ENCODE measurements at places on chromosomes 2 and 18.
A peak's percentile ranks its signal among the peaks of the same experiment; 100 is the strongest.

DNA sequence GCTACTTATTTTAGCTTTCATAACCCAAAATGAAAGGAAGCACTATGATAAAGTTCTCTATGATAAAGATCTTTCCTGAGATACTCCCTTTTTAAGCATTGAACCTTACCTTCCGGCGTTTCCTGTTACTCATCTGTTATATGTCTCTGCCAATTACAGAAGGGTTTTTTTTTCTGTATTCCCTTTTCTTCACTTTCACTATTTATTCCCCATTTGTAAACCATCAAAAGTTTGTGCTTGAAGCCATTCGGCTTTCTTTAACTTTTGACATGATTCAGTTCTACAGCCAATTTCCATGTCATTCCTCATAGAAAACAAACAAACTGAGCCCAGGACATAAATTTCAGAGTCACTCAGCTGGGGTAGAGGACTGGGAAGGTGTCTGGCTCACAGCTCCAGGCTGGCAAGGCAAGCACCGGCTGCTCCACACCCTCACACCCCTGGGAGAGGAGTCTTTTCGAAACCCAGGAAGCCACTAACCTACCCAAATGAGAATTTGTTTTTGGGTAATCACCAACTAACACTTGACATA lies 429.4 kb upstream of the TRIB2 start:
- DNase-seq = no peak
- no peaks in the 10 kb centered on the region for H3K27me3 ChIP-seq
- no peak overlapping the region for H3K27ac ChIP-seq
- no peak overlapping the region for H3K4me3 ChIP-seq
- no peaks in the 10 kb centered on the region for H3K4me1 ChIP-seq

- peaks cover 5% of the 10 kb centered on the region for H3K4me1 ChIP-seq
- no peaks in the 10 kb centered on the region for H3K27me3 ChIP-seq
- H3K36me3 ChIP-seq = no peaks in the 10 kb centered on the region
- DNase-seq = no peak
- H3K27ac ChIP-seq = no peak overlapping the region
Observed at GRCh38 chr2:17627434-17627833, 86.9 kb downstream of the VSNL1 start.

- H3K4me3 ChIP-seq = no peak overlapping the region
- H3K27ac ChIP-seq = no peak overlapping the region
- H3K36me3 ChIP-seq = no peaks in the 10 kb centered on the region
- DNase-seq = no peak
Observed at GRCh38 chr2:43609290-43609918, 13.6 kb upstream of the THADA start.

- DNase-seq = no peak
- H3K36me3 ChIP-seq = no peaks in the 10 kb centered on the region
- no peaks in the 10 kb centered on the region for H3K4me1 ChIP-seq
- no peaks in the 10 kb centered on the region for H3K27me3 ChIP-seq
Observed at GRCh38 chr18:6683112-6683876, 46.2 kb upstream of the ARHGAP28 start.

GRCh38 chr2:128644718-128645256 lies 326.1 kb upstream of the HS6ST1 start:
- no peak overlapping the region for H3K27ac ChIP-seq
- no peak for DNase-seq
- no peaks in the 10 kb centered on the region for H3K4me1 ChIP-seq
- no peaks in the 10 kb centered on the region for H3K27me3 ChIP-seq
- H3K36me3 ChIP-seq = no peaks in the 10 kb centered on the region

- no peak overlapping the region for H3K27ac ChIP-seq
- no peaks in the 10 kb centered on the region for H3K36me3 ChIP-seq
- H3K4me1 ChIP-seq = no peaks in the 10 kb centered on the region
- H3K27me3 ChIP-seq = no peaks in the 10 kb centered on the region
Observed at GRCh38 chr2:1641523-1641922, 102.8 kb downstream of the PXDN start.

- H3K4me1 ChIP-seq = peaks cover 11% of the 10 kb centered on the region
- no peaks in the 10 kb centered on the region for H3K27me3 ChIP-seq
- peak overlapping the region; percentile 74 for H3K4me3 ChIP-seq
- DNase-seq = peak; percentile 32
- H3K36me3 ChIP-seq = no peaks in the 10 kb centered on the region
- H3K27ac ChIP-seq = peak overlapping the region; percentile 90
Observed at GRCh38 chr18:54269893-54270844, 852 bp downstream of the POLI start.

- no peak for DNase-seq
- no peaks in the 10 kb centered on the region for H3K36me3 ChIP-seq
- no peak overlapping the region for H3K27ac ChIP-seq
- H3K4me1 ChIP-seq = no peaks in the 10 kb centered on the region
Observed at GRCh38 chr2:233839447-233839820, 14.9 kb downstream of the HJURP start.

GRCh38 chr2:179332903-179333302 lies 68.3 kb upstream of the SESTD1 start:
- H3K27ac ChIP-seq = no peak overlapping the region
- no peak for DNase-seq
- no peaks in the 10 kb centered on the region for H3K36me3 ChIP-seq
- no peaks in the 10 kb centered on the region for H3K4me1 ChIP-seq
- H3K27me3 ChIP-seq = no peaks in the 10 kb centered on the region

DNA sequence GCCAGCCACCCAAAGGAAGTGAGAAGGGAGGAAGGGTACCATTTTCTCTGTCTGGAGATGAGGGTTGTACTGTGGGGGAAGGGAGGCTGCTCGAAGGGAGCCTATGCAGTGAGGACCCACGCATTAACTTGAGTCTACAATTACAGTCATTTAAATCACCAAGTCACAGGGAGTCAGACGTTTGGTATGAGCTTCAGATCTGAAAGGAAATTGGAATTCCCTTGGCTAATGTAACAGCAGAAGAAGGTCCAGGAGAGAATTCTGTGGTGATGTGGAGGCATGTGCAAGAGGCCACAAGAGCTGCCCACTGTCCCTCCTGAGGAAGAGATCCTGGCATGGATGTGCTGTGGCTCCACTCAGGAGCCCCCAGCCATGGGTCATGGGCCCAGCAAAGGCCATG lies 22.5 kb downstream of the DAPL1 start:
- no peak for DNase-seq
- H3K4me3 ChIP-seq = no peak overlapping the region
- no peak overlapping the region for H3K27ac ChIP-seq
- no peaks in the 10 kb centered on the region for H3K4me1 ChIP-seq
- no peaks in the 10 kb centered on the region for H3K36me3 ChIP-seq

- H3K4me1 ChIP-seq = no peaks in the 10 kb centered on the region
- H3K36me3 ChIP-seq = no peaks in the 10 kb centered on the region
- H3K27ac ChIP-seq = no peak overlapping the region
- no peak overlapping the region for H3K4me3 ChIP-seq
Observed at GRCh38 chr2:120305937-120306490, 39.9 kb upstream of the INHBB start.

- peaks cover 34% of the 10 kb centered on the region for H3K4me1 ChIP-seq
- H3K4me3 ChIP-seq = no peak overlapping the region
Observed at GRCh38 chr2:239910851-239911640, 114.1 kb downstream of the NDUFA10 start.

GRCh38 chr18:69455125-69455524 lies 54.4 kb downstream of the DOK6 start:
- H3K27me3 ChIP-seq = no peaks in the 10 kb centered on the region
- no peak overlapping the region for H3K4me3 ChIP-seq
- H3K27ac ChIP-seq = no peak overlapping the region
- DNase-seq = no peak

DNA sequence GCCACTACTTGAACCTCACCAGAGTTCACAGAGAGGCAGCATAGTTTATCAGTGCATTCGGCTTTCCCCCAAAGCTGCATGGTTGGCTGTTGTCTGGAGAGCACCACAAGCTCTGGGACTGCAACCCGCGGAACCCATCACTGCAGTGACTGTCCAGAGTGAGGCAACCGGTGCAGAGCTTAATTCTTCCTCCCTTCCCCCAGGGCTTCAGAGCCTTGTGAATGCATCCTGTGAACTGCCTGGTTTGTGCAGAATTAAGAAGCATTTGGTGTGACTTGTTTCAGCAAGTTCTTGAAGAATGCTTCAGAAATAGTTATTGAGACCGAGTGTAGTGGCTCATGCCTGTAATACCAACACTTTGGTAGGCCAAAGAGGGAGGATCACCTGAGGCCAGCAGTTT lies 99.2 kb upstream of the FOSL2 start:
- H3K4me1 ChIP-seq = no peaks in the 10 kb centered on the region
- no peak for DNase-seq
- no peaks in the 10 kb centered on the region for H3K36me3 ChIP-seq
- H3K27ac ChIP-seq = no peak overlapping the region
- no peaks in the 10 kb centered on the region for H3K27me3 ChIP-seq

DNA sequence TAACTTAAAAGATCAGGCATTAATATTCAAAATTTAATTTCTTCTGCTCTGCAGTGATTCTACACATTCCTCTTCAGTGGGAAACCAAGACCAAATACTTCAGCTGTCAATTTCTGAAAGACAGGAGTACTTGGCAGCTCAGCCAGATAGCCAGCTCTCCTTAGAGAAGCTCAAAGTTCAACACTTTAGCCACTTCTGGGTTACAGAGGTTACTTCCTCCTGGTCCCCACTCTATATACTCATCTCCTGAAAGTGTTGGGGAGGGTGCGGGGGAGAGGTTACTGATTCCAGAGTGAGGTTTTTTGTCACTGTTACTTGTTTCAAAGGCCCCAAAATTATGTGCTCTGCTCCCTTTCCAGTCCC lies 4.1 kb downstream of the CYTIP start:
- H3K27me3 ChIP-seq = no peaks in the 10 kb centered on the region
- H3K4me1 ChIP-seq = peaks cover 23% of the 10 kb centered on the region
- peak overlapping the region; percentile 93 for H3K27ac ChIP-seq
- H3K36me3 ChIP-seq = peaks cover 27% of the 10 kb centered on the region
- H3K4me3 ChIP-seq = peak overlapping the region; percentile 93
- DNase-seq = no peak

DNA sequence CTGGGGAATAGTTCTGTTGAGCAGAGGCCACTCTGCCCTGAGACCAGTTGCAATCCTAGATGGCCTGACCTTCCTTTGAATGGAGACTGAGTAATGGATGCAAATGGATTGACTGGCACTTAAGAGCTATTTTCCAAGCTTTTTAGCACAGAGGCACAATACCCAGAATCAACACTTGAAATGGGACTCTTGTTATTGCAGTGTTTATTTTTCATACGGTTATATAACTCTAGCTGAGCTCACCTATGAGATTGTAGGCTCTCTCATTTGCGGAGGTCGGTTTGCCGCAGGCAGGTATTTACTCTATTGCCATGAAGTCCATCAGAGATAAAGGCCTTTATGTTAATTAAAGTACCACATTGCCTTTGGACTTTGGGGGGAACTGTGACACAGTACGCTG lies 422.3 kb upstream of the CELF4 start:
- no peaks in the 10 kb centered on the region for H3K27me3 ChIP-seq
- no peak overlapping the region for H3K27ac ChIP-seq
- H3K36me3 ChIP-seq = no peaks in the 10 kb centered on the region

- H3K4me3 ChIP-seq = no peak overlapping the region
- H3K36me3 ChIP-seq = no peaks in the 10 kb centered on the region
- no peak overlapping the region for H3K27ac ChIP-seq
- no peak for DNase-seq
- H3K27me3 ChIP-seq = no peaks in the 10 kb centered on the region
- H3K4me1 ChIP-seq = no peaks in the 10 kb centered on the region
Observed at GRCh38 chr2:153963256-153963655, 91.5 kb downstream of the GALNT13 start.

GRCh38 chr2:207974216-207974605 lies 51.1 kb downstream of the PLEKHM3 start:
- no peaks in the 10 kb centered on the region for H3K27me3 ChIP-seq
- H3K36me3 ChIP-seq = peaks cover 6% of the 10 kb centered on the region
- H3K4me3 ChIP-seq = no peak overlapping the region
- H3K4me1 ChIP-seq = no peaks in the 10 kb centered on the region
- H3K27ac ChIP-seq = no peak overlapping the region

DNA sequence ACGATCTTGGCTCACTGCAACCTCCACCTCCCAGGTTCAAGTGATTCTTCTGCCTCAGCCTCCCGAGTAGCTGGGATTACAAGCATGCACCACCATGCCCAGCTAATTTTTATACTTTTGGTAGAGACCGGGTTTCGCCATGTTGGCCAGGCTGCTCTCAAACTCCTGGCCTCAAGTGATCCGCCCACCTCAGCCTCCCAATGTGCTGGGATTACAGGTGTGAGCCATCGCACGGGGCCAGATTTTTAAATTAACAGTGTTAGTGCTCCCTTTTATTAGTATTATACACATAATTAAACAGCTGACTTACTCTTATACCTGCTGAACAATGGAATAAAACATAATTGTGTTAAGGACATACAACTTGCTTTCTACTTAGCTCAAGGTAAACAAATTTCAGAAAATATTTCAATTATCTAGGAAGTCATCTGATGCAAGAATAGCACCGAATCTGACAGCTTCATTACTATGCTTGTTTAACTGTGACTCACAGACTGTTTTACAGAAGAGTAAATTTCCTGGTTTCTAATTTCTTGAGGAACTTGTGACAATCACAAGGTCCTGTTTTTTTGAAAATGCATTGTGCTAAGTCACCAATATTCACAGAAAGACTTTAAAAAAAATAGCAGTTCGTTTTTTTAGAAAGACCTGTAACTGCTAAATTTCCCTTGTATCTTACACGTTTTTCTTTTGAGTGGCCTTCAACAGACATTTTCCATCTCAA lies 51.2 kb downstream of the SPIRE1 start:
- H3K36me3 ChIP-seq = no peaks in the 10 kb centered on the region
- H3K27ac ChIP-seq = peak overlapping the region; percentile 51
- H3K27me3 ChIP-seq = no peaks in the 10 kb centered on the region
- H3K4me1 ChIP-seq = no peaks in the 10 kb centered on the region

GRCh38 chr2:215535125-215535668 lies 99.3 kb upstream of the FN1 start:
- no peak overlapping the region for H3K27ac ChIP-seq
- no peak for DNase-seq
- no peak overlapping the region for H3K4me3 ChIP-seq
- no peaks in the 10 kb centered on the region for H3K36me3 ChIP-seq
- no peaks in the 10 kb centered on the region for H3K4me1 ChIP-seq

DNA sequence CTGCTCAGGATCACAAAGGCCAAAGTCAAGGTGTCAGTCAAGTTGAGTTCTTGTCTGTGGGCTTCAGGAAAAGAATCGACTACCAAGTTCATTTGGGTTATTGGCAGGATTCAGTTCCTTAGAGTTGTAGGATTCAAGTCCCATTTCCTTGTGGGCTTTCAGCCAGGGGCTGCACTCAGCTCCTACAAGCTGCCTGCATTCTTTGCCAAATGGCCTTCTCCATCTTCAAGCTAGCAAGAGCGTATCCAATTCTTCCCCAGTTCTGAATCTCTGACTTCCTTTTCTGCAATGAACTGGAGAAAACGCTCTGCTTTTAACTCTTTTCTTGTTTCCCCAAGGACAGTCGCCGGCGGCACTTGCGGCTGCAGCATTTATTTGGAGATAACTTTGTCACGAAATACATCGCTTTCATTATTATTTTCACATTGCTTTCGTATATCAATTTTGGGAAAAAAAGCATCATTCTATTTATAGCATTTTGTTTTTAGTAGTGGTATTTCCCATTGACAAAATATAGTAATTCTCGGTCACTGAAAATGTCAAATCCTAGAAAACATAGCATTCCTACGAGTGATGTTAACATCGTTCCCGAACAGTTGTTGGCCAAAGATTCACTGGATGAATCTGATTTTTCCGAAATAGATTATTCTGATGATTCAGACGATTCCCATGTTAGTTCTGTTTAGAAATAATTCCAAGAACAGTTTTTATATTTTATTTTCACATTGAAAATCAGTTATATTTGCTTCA lies 59.6 kb upstream of the SERPINE2 start:
- H3K27ac ChIP-seq = no peak overlapping the region
- H3K4me3 ChIP-seq = no peak overlapping the region
- H3K27me3 ChIP-seq = no peaks in the 10 kb centered on the region
- no peaks in the 10 kb centered on the region for H3K36me3 ChIP-seq

GRCh38 chr18:51021226-51021965 lies 8.6 kb upstream of the SMAD4 start:
- H3K36me3 ChIP-seq = peaks cover 2% of the 10 kb centered on the region
- H3K4me3 ChIP-seq = no peak overlapping the region
- no peaks in the 10 kb centered on the region for H3K4me1 ChIP-seq
- no peak overlapping the region for H3K27ac ChIP-seq

Measured in natural killer cell (primary cell).